NCI-H1105 (cell line): ENCODE measurements at places on chromosomes 1 and 21.

- no peak for DNase-seq
Observed at GRCh38 chr1:205669341-205670149, 10.8 kb downstream of the SLC45A3 start.

DNA sequence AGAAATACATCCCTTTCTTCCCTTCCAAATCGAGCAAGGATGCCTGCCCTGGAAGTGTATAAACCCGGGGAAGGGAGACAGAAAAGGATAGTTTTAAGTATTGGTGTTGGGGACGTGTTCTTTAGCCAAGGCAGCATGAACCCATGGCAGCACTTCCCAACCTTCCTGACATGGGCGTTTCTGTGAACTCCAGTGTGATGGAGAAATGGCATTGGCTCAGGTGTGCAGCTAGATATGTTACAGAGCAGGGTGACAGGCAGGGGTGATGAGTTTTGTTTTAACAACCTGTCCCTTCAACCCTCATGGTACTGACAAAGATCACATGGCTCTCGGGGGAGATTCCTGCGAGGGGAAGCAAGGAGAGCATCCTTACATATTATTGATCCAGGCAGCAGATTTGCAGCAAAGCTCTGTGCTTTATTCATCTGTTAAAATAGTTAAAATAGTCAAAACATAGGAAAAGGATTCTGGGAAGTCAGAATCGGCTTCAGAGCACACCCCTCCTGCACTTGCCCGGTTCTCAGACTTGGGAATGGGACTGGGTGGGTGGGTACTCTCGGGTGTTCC is 4.0 kb downstream of the MX1 start:
- no peak for DNase-seq

DNA sequence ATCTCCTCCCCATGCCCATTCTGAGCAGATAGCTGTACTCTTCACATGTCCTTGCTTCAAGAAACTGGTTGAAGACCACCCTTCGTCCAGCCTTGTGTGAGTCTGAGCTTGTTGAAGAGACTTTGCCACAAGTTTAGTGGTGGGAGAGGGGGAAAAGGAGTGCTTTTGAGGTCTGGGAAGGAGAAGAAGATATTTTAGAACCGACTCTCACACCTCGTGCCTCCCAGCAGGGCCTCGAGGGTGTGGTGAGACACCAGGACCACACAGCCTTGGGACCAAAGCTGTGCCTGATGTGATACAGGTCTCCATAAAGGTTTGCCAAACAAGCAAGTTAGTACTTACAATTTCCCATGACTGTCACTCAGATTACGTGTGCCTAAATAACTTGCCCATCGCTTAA is 201.8 kb downstream of the DYRK1A start:
- DNase-seq = no peak

- DNase-seq = no peak
Observed at GRCh38 chr1:154923695-154924094, 12.8 kb downstream of the PMVK start.

- DNase-seq = no peak
Observed at GRCh38 chr21:36725793-36726386, 27.0 kb downstream of the SIM2 start.

GRCh38 chr1:58934706-58935105 is 150.9 kb upstream of the JUN start:
- no peak for DNase-seq

GRCh38 chr1:227938276-227938675 is 9.5 kb downstream of the WNT9A start:
- DNase-seq = no peak

DNA sequence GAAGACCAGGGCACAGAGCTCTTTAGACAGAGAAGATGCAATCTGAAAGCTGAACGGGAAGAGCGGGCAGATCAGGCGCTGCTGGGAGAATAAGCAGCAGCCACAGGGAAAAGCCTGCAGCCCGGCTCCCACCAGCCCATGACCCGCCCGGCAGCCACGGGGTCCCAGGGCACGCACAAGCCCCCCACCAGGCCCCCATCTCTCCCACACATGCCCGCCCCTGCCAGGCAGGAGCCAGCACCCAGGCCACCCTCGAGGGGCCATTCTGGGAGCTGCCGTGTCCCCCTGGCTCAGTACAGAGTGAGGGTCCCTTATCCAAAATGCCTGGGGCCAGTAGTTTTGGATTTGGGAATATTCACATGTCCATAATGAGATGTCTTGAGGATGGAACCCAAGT is 16.3 kb downstream of the SLC19A1 start:
- DNase-seq = no peak

GRCh38 chr21:38490411-38491020 is 7.8 kb downstream of the ERG start:
- DNase-seq = no peak

DNA sequence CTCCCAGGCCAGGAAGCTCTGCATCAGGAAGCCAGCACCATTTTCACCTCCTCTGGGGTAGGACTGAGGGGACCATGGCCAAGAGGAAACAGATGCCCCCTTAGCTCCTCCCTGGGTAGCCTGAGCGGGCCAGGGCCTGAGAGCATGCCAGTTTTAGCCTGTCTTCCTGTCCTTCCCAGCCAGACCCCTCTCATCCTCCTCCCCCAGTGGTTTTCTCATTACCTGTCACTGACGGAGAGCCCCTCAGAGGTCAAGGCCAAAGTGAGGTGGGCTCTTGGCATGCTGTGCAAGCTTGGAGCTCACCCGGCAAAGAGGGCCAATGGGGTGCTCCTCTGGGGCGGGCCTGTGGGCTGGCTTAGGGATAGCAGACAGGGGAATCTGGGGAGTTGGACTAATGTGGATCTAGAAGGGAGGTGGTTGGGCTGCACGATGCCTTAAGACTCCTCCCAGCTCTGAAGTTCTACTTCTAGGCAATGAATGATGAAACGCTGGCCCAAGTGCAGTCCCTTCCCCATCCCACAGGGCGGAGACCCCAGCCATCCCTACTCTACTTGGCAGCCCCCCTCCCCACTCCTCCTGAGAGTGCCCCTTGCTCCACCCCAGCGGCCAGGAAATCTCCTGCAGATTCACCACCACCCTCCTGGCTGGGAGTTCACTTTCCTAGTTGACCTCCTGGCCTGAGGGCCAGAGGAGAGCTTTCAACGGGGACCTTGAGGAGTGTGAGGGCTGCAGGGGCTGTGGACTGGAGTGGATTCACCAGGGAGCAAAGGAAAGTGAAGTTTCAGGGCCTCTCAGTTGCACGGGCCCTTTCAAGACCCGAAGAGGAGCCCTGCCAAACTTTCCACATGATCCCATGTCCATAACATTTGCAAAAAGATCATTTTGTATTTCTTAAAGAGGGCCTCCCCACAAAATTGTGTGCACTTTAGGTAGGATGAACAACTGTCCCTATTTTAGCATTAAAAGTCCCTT is 9.4 kb upstream of the LMNA start:
- DNase-seq = no peak

DNA sequence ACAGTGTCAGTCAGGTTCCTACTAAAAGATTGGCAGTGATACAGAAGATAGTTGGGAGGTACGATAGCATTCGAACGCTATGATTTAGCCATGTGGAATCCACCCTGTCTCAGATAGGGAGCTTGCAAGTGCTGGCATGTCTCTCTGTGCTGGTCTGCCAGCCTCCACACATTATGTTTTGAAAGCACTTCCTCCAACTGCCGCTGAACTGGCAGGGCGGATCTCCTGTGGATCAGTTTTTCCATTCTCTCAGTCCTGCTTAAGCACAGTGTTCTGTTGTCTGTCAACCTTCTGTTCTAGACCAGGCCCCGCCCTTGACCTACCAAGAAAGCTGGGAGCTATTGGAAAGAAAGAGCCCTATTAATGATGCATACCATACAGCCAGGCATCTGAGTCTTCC is 65.5 kb upstream of the PALMD start:
- DNase-seq = no peak

- DNase-seq = no peak
Observed at GRCh38 chr1:27531959-27532685, 42.2 kb upstream of the WASF2 start.

DNA sequence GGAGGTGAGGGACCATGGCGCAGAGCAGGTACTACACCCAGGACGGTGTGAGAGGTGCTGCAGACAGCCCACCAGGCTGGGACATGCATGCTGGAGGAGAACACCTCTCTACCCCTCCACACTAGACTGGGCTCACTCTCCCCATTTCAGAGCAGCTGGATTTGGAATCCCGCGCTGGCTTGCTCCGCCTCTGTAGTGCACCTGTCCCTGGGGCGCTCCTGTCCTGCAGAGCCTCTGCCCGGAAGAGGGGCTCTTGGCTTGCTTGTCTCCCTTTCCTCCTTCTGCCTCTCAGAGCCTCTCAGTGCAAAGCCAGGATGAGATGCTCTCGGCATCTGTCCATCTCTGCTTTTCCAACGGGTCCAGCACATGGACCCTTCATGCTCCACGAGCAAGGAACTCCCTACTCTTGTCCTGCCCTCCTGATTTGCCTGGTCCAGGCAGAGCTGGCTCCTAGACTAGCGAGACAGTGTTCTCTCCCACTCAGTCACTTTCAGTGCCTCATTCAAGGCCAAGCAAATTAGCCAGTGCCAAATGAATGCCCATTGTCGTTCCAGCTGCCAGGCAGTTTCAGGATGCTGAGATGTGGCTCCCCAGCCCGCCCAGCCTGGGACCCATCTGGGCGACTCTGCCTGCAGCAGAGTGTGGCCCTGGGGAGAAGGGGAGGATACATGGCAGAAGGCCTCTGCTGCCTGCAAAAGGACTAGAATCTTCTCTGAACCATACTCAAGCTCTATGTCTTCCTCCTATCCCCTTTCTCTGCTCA is 33.7 kb downstream of the CDCA8 start:
- no peak for DNase-seq

DNA sequence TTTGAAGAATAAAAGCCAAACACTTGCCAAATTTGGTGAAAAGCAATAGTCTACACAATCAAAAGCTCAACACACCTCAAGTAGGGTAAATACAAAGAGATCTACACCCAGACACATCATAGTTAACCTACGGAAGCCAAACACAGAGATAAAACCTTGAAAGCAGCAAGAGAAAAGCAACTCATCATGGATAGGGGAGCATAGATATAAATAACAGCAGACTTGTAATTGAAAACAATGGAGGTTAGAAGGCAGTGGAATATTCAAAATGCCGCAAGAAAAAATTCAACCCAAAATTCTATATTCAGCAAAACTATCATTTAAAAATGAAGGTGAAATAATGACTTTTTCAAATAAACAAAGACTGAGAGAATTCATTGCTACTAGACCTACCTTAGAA is 105.1 kb downstream of the ITSN1 start:
- DNase-seq = no peak

- DNase-seq = no peak
Observed at GRCh38 chr21:37489553-37489952, 123.0 kb downstream of the DYRK1A start.

- DNase-seq = no peak
Observed at GRCh38 chr1:58941471-58942289, 157.8 kb upstream of the JUN start.

DNA sequence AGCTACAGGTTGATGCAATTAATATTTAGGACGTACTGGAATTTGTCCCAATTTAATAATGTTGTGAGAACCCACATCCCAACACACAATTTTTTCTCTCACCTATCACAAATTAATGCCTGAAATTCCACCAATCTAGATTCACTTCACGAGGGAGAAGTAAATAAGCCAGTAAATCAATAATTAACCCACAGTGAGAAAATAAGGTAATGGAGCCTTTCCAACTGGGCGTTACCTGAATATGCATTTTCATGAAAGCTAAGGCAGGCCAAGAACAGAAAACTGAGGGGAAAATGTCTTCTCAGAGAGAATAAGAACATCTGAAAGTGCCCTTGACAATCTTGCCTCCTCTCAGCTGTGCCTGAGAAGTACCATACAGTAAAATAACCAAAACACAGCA is 240.8 kb upstream of the NR5A2 start:
- DNase-seq = no peak

DNA sequence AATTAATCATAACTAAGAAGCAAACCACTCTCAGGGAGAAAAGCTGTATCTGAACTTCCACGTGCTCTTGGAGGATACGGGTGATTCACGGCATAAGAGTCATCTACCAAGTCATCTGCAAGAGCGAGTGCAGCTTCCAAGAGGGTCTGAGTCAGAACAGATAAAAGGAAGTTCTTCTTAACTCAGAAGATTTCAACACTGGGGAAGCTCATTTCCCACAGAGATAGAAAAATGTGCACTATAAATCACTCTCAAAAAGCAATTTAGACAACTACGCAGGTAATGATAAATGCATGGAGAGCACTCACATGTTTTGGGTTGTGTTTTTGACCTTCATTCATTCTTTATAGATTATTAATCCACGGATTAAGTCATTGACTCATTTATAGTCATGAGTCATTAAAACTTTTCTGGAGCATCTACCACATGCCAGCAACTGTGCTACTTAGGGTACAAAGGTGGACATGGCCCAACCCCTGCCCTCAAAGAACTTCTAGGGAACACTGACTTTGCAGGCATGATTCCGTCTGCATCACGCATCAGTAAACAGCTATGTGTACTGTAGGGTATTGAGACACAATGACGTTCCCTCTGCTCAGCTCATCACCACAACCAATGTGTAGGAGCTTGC is 20.8 kb downstream of the KCNJ15 start:
- DNase-seq = no peak

DNA sequence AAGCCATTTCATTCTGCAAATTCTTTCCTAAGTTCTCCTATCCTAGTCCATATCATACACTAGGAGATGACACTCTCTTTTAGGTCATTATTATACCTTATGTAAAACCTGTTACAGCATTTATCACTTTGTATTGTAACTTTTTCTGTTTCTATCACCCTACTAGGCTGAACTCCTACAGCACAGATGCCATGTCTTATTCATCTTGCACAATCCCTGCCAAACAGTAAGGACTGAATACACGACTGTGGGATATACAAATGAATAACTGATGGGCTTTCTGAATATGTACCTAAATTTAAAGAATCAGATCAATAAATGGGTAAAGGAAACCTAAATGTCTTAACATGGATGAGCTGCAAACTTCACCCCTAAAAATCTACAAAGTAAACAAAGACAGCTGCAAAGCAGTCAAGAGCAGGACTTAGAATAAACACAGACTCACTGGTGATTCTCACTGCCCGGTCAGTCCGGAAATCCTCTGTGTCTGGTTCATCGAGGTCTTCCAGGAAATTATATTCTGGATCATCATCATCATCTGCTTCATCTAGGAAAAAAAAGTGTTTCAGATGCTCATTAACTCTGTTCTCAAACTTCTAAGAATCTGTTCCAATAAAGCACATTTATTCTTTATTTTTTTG is 62.3 kb downstream of the GON4L start:
- no peak for DNase-seq

GRCh38 chr1:38258085-38258627 is 211.6 kb upstream of the POU3F1 start:
- peak; percentile 75 for DNase-seq
